ENCODE measurements at places on chromosomes 1 and 21.

- no peak for DNase-seq
Measured at GRCh38 chr21:28482657-28483056, 510.0 kb downstream of the LTN1 start.

- no peak for DNase-seq
Measured at GRCh38 chr1:35845766-35846165, 37.2 kb upstream of the AGO1 start.

- DNase-seq, result no peak
Measured at GRCh38 chr1:174406421-174406820, 41.3 kb upstream of the GPR52 start.

DNA sequence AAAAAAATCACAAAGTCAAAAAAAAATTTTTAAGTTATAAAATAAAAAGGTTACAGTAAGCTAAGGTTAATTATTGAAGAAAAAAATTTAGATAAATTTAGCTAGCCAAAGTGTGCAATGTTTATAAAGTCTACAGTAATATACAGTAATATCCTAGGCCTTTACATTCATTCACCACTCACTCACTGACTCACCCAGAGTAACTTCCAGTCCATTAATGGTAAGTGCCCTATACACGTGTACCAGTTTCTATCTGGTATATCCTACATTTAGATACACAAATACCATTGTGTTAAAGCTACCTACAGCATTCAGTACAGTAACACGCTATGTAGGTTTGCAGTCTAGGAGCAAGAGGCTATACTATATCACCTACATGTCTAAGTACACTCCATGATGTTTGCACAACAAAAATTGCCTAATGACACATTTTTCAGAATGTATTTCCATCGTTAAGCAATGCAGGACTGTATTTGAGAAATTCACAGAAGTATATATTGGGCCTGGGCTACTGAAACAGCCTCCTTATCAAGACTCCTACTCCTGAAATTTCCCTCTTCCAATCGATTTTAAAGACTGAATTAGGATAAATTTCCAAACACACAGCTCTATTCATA is 155.1 kb downstream of the COP1 start:
- no peak for DNase-seq

- no peak for DNase-seq
Measured at GRCh38 chr1:159980076-159980475, 26.0 kb upstream of the SLAMF9 start.

DNA sequence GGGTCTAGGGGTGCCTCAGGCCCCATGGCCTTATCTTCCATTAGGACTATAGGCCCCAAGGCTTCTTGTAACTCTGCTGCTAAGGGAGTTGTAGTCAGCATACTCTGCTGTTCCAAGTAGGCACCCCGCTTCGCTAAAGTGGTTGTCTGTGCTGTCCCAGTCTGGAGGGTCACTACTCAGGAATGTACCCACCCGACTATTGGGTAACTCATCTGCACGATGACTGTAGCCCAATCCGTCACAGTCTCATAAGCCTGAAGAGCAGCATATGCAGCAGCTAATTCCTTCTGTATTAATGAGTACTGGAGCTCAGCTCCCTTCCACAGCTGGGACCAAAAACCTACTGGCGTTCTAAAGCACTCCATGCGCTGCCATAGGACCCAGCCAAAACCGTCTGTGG is 111.0 kb downstream of the GDAP2 start:
- no peak for DNase-seq

GRCh38 chr1:100927276-100927675 is 31.4 kb downstream of the SLC30A7 start:
- DNase-seq, result no peak

DNA sequence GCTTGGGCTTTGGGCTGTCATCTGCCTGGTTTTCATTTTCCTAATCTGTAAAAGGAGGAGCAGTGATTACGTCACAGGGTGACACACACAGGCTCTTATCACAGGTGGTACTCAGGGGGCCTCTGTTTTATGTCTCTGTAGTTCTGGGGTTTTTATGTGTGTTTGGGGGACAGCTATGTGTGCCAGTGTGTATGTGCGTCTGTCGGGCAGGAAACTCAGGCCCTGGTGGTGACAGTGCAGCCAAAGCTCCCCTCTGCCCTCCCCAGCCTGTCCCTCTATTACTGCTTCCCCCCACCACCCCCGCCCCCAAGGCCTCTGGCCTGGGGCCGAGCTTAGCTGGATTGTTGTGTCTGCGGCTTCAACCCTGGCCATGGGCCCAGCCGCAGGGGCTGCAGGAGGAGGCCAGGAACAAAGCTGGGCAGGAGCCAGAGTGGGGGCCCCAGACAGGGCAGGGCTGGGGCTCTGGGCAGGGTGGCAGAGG is 13.3 kb downstream of the MFAP2 start:
- no peak for DNase-seq

GRCh38 chr1:217343907-217344306 is 287.0 kb downstream of the GPATCH2 start:
- DNase-seq, result no peak

GRCh38 chr1:25958465-25958864 is 39.4 kb downstream of the PAFAH2 start:
- DNase-seq, result no peak

DNA sequence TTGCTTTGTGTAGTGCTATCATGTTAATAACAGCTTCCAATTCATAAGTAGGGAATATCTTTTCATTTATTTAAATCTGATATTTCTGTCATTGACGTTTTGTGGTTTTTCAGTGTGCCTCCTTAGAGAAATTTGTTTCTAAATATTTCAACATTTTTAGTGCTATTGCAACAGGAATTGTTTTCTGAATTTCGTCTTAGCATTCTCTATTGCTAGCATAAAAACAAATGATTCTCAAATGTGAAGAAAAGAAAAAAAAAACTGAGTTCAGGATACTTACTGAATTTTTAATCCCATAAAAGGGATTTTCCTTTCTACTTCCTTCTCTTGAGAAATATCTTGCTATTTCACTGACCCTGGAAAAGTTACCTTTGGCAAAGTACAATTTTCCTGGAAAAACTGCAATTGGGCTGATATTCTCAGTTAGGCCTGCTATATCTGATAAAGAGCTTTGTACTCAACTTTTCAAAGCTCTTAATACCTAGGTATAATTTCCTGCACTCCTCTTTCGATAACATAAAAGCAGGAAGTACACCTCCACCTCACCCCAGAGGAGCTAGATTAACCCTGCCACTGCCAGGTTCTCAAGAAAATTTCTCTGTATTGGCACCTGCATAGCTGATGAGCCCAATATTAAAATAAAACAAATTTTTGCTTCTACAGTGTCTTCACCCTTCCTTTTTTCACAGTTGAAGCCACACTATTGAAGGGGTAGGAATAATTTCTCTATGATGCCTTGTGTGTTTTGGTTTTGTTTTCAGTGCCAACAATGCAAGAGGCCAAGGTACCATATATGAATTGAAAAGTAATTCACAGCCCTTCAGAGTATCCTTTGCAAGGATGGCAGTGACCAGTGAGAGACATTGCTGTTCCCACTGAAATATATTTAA is 35.6 kb downstream of the PTPN14 start:
- no peak for DNase-seq

DNA sequence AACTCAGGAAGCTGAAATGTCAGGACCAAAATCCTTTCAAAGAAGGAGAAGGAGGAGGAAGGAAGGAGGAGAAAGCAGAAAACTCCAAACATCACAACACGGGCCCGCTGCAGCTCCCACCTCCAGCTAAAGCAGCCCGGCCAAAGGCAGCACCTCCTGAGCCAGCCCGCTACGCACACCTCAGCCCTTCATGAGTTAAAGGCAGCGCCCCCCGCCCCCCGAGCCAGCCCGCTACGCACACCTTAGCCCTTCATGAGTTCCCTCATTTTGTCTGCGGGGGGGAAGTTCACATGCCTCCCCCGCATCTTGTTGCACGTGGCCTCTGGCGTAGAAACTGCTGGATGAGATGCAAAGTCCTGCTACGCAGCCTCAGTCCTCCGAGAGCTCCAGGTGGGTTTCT is 90.7 kb upstream of the ARHGEF16 start:
- no peak for DNase-seq

- no peak for DNase-seq
Measured at GRCh38 chr1:70717656-70718055, 306.6 kb downstream of the CTH start.

DNA sequence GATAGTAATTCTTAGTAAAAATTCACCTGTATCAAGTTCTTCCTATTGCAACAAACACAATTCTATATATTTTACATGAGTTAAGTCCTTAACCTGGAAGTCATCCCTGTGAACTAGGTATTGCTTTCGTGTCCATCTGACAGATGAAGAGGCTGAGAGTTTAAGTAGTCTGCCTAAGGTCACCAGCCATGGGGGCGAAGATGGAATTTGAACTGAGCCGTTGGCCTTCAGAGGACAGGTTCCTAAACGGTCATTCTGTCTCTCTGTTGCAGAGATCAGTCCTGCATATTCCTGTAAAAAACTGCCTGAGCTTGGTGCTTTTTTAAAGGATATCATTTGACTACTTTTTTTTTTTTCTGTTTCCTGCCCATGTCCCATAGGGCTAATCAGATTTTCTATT is 10.2 kb upstream of the POFUT2 start:
- DNase-seq, result no peak

DNA sequence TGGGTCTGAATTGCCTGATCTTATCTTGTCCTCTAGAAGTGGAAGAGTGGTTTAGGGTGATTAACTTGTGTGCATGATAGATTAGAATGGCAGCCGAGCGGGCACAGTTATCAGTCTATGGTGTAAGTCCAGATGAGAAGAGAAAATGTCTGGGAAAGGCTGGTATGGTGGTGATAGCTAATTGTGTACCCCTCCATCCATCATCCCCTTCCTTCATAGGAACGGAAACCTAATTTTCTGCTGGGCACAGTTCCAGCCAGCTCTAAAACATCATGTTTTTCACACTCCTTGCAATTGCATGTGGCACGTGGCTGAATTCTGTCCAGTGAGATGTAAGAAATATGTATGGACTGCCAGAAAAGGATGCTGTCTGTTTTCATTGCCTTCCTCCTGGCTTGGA is 40.9 kb upstream of the ZP4 start:
- no peak for DNase-seq

DNA sequence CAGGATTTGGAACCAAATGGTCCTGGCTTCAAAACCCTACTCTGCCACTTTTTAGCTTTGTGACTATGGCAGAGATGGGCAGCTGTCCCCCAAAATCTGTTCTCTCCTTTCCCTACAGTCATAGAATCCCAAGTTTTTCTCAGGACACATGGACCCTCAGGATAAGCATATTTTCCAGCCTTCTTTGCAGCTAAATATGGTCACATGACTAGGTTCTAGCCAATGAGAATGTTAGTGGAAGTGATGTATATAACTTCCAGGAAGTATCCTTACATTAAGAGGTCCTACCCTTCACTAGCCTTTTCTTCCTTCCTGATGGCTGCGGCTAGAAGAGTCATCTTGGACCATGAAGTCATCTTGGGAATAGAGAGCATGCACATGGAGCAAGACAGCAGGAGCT is 5.9 kb downstream of the IGSF3 start:
- no peak for DNase-seq

GRCh38 chr1:234270581-234271242 is 102.5 kb upstream of the COA6 start:
- DNase-seq, result no peak

DNA sequence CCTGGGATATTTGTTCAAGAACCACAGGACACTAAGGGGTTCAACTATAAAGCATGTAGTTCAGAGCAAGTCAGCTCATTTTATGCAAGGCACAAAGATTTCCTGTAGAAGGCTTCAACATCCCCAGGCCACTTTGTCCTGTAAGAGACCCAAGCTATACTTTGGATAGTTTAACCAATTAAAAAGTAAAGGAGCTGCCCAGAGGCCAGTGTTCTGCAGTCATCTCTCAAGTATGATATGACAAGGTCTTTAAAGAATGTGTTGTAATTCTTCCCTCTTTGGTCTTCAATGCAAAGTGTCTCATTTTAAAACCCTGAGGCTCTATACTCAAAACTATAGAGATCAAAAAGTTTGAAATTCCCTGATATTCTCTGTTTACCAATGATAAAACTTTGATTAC is 34.1 kb downstream of the KRTAP20-3 start:
- DNase-seq, result no peak
